ENCODE measurements at places on chromosomes 5 and 9.

DNA sequence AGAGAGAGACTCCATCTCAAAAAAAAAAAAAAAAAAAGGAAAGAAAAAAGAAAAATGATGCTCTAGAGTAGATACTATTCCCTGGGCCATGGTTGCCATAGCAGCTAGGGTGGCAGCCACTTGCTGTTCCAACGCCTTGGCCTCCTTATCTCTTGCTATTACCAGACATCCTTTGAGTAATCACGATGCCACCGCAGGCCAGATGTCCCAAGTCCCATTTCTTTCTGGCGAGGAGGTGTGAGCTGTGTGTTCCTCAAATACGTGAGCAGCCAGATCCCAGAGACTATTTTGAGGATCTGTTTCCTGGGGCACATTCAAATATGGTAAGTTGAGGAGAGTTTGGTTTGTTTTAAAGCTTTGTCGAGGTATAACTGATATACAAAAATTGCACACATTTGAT, 23.4 kb upstream of the GFPT2 start:
- no peak for DNase-seq

DNA sequence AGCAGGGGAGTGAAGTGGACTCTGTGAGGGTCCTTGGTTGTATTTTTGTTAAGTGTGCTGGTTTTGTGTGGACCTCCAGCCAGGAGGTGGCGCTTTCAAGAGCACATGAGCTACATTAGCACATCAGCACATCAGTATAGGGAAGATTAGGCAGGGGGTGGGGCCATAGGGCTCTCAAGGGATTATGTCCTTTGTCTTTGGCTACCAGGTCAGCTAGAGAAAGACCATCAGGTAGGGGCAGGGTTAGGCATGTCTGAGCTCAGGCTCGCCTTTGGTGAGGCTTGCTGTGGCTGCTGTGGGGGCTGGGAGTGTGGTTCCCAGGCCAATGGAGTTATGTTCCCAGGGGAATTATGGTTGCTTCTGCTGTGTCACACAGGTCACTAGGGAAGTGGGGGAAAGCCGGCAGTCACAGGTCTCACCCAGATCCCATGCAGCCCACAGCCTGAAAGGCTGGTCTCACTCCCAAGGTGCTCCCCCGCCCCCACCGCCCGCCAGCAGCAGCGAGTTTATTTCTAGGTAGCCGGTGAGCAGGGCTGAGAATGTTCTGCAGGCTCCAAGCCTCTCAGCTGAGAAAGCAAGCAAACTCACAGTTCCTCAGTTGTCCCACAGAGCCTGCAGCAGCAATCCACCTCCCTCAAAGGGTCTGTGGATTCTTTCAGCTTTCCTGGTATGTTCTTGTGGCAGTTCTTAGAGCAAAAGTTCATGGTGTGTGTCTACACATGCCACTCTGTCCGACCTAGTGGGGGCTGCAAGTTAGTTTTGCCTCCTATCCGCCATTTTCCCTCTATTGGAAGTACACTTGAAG, 13.7 kb downstream of the OR1J1 start:
- no peak for DNase-seq

DNA sequence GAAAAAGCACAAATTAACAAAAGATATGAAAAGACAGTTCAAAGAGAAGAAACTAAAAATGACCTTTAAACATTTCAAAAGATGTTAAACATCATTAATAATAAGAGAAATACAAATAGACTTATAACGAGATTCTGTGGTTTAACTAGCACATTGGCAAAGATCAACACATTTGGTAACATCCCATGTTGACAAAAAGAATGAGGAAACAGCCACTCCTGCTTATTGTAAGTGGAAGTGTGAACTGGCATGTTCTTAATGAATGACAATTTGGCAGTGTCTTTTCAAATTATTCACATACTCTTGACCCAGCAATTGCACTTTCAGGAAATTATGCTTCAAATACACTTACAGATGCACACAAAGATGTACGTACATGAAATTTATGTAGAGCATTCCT, 176.3 kb downstream of the TLE1 start:
- no peak for DNase-seq

DNA sequence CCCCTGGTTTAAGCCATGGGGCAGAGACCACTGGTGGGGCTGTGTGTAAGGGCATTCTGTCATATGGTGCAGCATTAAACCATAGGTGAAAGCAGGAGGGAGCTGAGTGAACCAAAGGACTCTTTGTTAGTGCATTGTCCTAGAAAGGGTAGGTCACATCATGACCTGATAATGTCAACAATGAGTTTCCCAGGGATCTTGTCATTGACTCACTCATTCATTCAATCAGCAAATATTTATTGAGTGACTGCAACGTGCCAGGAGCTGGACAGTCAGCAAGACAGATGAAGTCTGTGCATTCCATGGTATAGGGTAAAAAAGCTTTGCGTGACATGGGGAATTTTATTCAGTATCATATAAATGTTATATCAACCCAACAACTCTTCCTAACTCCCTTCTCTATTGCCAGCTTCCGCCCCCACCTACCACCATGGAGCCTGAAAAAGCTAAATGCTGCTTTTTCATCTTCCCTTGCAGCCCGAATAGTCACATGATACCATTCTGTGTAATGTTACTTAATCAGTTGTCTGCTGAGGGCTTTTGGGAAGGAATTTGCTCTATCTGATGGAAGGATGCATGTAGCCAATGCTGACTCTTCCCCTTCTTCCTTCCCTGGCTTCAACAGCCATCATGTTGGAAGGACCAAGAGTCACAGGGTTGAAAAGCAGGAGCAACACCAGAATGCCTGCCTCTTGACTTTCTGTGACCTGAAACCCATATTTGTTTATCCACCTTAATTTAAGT, 11.5 kb upstream of the OTULINL start:
- DNase-seq: no peak

GRCh38 chr9:4774209-4774608, 18.5 kb upstream of the RCL1 start:
- no peak for DNase-seq

Measured in stimulated activated CD8-positive, alpha-beta memory T cell treated with anti-CD3 and anti-CD28 coated beads, Interleukin-12 subunit alpha, Interleukin-12 subunit beta, amount 100 ng/mL, for 4 hours (primary cell).